Type B pancreatic cell (in vitro differentiated cells): ENCODE measurements at places on chromosomes 13 and 19. TPM values are rescaled to one million over a fixed set of nuclear protein-coding genes. Genes with fewer than 3 reads are reported as not detected.

DNA sequence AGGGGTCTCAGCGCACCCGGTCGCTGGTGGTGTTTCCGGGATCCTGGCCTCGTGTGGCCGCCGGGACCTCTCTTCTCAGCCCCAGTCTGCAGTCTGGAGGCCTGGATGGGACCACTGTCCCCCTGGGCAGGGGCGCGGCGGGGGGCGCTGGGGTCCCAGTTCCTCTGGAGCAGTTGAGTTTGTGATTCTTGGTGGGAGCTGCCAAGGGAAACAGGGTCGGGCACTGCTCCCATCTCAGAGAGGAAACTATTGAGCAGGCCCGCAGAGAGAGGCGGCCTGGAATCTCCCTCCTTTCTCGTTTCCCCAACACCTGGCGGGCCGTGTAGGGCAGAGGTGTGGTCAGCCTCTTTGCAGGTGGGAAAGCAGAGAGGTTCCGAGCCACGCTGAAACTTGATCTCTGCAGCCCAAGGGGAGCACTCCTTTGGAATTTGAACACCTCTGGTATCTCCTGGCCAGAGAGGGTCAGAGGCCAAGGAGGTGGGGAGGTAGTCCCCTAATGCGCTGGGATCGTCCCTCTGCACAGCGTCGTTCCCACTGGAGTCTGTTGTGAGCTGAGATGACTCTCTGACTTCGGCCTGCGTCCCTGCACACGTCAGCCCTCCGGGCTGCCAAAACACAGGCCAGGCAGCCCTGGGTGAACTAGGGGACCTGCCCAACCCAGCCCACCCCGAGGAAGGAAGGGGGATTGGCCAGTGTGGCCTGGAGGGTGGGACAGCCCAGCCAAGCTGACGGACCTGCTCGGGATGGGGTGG, 741 bp downstream of the PLEKHF1 start:
- no peaks in the 10 kb centered on the region for H3K27me3 ChIP-seq
- peak overlapping the region; percentile 53 for H3K27ac ChIP-seq
- H3K36me3 ChIP-seq, result peaks cover 4% of the 10 kb centered on the region
- no peak for DNase-seq
- H3K4me3 ChIP-seq, result peak overlapping the region; percentile 86

DNA sequence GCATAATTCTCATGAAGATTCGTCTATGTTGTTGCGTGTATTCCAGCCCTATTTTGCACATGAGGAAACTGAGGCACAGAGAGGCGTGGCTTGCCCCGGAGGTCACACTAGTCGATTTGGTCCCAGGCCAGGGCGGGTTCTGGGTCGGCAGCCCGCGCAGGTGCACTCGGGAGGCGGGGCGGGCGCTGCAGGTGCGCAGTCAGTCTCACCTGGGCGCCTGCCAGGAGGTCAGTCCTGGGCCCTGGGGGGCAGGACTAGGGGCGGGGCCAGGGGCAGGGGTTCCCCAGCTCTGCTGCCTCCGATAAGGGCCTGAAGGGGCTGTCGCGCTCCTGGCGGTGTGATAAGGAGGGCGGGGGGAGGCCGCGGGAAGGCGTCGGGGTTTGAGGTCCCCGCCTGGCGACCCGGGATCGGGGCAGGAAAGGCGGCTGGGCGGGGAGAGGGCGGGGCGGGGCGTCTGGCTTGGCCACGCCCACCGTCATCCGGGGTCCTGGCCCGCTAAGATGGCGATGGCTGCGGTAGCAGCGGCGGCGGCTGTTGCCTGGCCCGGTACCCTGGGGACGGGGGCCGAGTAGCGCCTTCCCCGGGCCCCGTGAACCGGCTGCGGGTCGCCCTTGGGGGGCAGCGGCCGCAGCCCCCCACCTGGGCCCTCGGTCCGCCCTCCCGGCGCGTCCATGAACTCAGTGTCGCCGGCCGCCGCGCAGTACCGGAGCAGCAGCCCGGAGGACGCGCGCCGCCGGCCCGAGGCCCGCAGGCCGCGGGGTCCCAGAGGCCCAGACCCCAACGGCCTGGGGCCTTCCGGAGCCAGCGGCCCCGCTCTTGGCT, at the start of gene ATG4D:
ATG4D (plus strand) TSS at position 485 of the 822 bp plus-strand sequence; CDS start at position 672, 187 bp downstream.
- H3K27ac ChIP-seq, result peak within 1 kb of the TSS; percentile 84
- H3K27me3 ChIP-seq, result peaks cover 10% of the 10 kb centered on the region
- H3K4me1 ChIP-seq, result no peaks in the 10 kb centered on the region
- peak within 1 kb of the TSS; percentile 90 for H3K4me3 ChIP-seq
- H3K36me3 ChIP-seq, result no peaks in the 10 kb centered on the region

DNA sequence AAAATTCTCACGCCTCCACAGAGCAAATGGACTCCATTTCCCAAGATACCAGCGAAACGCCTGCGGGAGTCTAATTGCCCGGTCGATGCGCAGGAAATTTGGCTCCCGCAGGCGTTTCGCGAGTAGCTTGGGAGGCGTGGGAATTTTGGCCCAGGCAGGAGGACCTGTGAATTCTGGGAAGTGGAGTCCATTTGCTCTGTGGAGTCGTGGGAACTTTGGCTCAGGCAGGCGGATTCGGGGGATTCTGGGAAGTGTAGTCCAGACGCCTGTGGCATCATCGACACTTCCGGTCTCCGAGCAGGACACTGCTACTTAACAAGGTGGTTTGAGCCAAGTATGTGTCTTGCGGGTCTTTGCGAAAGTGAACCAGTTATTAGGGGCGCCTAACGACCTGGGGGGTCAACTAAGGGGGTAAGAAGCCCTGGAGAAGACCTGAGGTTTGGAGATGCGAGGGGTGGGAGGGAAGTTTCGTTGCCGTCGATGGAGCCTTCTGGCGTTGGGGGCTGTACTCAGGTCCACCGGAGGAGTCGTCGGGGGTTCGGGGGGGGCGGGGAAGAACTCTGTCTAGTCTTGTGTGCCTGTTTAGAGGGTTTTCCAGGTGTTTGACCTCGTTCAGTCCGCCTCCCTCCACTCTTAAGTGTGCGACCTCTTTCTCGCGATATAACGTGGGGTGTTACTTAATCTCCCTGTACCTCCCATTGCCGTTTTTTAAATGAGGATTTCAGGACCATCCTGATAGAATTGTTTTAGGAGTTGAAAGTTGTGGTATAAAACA, at the start of gene ZNF155:
ZNF155 (plus strand) TSS at position 277 of the 775 bp plus-strand sequence. CDS start 4,356 bp downstream, outside the sequence.
- peak within 1 kb of the TSS; percentile 99 for H3K4me3 ChIP-seq
- H3K27me3 ChIP-seq, result no peaks in the 10 kb centered on the region
- H3K27ac ChIP-seq, result peak within 1 kb of the TSS; percentile 90

- H3K4me1 ChIP-seq, result no peaks in the 10 kb centered on the region
- no peak overlapping the region for H3K27ac ChIP-seq
- no peak for DNase-seq
- peaks cover 47% of the 10 kb centered on the region for H3K27me3 ChIP-seq
Measured at GRCh38 chr13:111542530-111543341, 222.3 kb downstream of the TEX29 start.

DNA sequence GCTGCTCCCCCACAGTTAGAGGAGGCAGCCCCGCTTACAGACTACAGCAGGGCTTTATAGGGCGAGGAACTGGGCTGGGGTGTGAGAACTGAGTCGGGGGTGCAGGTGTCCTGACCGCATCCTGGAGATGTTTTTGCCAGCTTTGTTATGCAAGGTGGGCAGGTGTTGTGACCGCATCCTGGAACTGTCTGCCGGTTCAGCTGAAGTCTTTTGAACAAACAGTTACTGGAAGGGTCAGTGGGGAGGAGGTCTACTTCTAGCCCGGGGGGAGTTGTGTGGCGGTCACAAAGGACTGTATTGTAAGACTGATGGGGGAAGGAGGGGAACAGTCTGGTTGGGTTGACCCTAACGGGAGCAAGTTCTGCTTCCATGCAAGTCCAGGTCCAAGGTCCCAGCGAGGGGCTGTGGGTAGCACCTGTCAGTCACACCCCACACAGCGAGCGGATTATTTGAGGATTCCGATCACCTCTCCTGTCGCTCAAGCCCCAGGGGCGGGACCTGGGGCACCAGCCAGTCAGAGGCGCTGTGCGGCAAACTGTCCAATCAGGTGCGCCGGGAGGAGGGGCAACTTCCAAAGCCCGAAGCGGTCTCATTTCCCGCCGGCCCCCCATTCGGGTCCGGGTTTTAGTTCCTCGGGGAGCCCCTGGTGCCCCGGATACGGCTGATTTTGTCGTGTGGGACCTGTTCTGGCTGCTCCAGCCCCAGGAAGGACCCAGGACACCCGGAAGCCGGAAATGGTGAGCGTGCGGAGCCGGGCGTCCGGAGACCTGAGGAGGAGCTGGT, at the start of gene ZNF101:
ZNF101 (plus strand) TSS at position 610 of the 783 bp plus-strand sequence; CDS start at position 735, 125 bp downstream.
- no peaks in the 10 kb centered on the region for H3K36me3 ChIP-seq
- peaks cover 11% of the 10 kb centered on the region for H3K4me1 ChIP-seq
- peak within 1 kb of the TSS; percentile 76 for H3K27ac ChIP-seq

CYP2A6 gene
- total RNA-seq, result not detected in 2 replicates

SLC10A2 gene
- total RNA-seq, result 1.7 and 3.0 TPM in 2 replicates

KIR2DL3 gene
- total RNA-seq, result not detected in 2 replicates

SLITRK6 gene
- total RNA-seq, result 13.0 and 14.5 TPM in 2 replicates

CCDC97 gene
- total RNA-seq, result 26.7 and 42.6 TPM in 2 replicates
